ENCODE measurements at places on chromosomes 2 and 18. TPM values are rescaled to one million over a fixed set of nuclear protein-coding genes. Genes with fewer than 3 reads are reported as not detected.

Gene DSC3
- total RNA-seq = 0.15 TPM

Gene LAMA1
- 3.6 TPM for total RNA-seq

Gene FLACC1
- 2.0 TPM for total RNA-seq

Gene CCDC178
- total RNA-seq = 0.29 TPM

Gene MC5R
- not detected for total RNA-seq
